ENCODE measurements at places on chromosomes 2 and 18.

GRCh38 chr2:222468346-222468745 is 44.0 kb downstream of the SGPP2 start:
- no peak for DNase-seq

DNA sequence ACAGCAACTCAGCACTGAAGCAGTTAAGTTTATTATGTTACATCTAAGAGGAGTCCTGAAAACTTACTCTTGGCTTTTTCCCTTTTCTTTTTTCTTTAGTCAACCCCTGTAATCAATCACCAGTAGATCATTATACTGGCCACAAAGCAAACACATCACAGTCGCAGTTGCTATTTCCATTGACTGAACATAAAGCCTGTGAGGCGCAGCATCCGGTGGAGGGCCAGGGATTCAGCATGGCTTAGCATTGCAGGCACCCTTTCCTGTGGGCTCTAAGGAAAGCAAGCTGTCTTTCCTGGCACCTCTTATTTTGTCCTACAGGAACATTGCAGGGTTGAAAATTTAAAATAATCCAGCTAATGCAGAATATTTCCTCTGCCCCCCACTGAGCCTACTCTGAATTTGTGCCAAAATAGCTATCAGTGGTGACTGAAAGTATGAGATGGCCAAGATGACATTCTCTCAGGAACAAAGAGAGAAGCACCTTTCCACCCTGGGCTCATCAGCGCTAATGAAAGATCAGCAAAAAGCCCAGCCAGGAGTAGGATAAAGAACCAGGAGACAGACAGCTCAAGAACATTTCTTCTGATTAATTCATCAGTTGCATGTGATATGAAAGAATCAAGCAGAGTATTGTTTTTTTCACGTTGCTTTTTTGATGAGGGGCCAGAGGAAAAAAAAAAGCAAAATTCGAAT is 85.3 kb upstream of the SULT1C3 start:
- no peak for DNase-seq

- DNase-seq = no peak
These were observed 222.9 kb downstream of the EIPR1 start for GRCh38 chr2:3154700-3155099.

DNA sequence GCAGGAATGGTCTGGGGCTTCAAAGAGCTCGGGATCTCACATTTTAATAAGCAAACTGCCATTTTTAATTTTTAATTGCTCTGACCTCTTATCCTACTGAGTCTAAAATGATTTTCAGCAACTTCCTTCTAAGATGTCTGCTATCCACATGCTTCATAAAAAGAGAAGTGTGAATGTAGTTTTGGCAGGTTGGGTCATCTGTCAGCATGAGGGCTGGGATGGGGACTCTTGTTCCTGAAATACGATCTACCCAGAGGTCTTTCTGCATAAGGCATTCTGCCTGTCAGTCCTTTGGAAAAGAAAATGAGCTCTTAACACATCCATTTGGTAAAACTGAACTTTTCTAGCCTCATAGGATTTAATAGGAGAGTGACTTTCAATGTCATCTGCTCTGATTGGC is 252.8 kb upstream of the APCDD1 start:
- DNase-seq = no peak

- DNase-seq = no peak
These were observed 1.1 kb downstream of the UXS1 start for GRCh38 chr2:106192752-106193689.

- DNase-seq = no peak
These were observed 172.7 kb downstream of the HRH4 start for GRCh38 chr18:24633121-24633520.

- DNase-seq = no peak
These were observed 280.6 kb downstream of the ZEB2 start for GRCh38 chr2:144239306-144239705.

DNA sequence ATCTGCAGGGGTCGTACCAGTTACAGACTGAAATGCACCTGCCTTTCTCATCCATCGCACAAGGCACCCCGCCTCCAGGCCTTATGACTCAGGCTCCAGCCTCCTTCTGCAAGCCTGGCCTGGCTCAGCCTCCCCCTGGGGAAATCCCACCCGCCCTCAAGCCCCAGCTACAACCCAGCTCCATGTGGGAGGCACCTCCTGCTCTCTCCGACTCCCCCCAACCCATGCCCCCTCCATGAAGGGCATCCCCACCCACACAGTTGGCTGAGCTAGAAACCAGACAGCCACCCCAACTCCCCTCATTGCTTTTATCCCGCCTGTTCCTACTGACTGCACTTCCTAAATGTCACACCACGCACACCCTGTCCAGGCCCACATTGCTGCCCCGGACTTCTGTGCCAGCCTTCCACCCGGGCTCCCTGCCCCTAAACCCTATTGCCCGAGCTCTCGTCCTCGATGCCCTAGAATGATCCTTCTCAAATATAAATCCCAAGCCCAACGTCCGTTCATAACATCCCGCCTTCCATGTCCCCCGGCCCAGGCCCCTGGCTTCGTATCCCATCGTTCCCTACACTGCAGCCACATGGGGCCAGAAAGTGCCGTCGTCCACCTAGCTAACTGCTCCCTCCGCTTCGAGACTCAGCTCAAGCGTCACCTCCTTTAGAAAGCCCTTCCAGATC is 9.9 kb downstream of the DNMT3A start:
- DNase-seq = no peak

DNA sequence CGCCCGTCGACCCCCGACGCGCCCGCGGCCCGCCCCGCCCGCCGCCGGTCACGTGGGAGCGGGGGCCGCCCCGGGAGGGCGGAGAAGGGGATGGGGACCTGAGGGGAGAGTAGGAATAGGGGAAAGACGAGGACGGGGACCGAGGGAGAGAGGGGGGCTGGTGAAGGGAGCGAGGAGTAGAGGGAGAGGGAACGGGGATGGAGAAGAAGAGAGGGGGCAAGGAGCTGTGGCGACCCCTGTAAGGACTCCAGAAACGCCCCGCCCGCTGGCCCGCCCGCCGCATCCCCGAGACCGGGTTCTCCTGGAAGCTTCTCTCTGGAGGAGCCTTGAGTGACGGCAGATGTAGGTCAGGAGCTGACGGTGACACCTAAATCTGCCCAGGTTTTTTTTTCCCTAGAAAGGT is 615 bp downstream of the ADNP2 start:
- DNase-seq = no peak

DNA sequence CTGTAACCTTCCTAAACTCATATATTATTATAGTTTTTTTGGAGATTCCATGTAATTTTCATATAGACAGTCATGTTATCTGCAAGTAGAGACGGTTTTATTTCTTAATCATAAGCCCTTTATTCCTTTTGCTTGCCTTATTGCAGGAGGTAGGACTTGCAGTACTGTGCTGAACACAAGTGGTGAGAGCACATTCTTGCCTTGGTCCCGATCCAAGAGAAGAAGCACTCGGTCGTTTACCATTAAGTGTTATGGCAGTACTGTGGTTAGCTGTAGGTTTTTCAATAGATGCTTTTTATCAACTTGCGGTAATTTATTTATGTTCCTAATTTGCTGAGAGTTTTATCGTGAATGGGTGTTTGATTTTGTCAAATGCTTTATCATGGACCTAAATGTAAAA is 305.7 kb downstream of the DYSF start:
- no peak for DNase-seq

GRCh38 chr2:152557273-152557888 is 159.9 kb downstream of the PRPF40A start:
- DNase-seq = no peak

DNA sequence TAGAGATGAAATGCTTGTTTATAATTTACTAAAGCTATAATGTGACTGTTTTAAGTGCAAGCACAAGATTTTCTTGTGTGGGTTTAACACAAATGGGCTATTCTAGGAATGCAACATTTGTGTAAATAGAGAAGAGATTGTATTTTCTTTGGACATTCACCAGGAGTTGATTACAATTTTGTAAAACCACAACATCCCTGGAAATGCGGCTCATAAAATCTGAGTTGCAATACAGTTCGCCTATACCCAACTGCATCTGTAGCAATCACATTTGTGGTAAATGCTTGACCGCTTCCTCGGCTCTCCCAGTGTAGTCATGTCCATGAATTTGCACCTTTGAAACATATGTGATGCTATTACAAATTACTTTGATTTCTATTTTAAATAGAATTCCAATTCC is 348.7 kb upstream of the CDH20 start:
- no peak for DNase-seq

DNA sequence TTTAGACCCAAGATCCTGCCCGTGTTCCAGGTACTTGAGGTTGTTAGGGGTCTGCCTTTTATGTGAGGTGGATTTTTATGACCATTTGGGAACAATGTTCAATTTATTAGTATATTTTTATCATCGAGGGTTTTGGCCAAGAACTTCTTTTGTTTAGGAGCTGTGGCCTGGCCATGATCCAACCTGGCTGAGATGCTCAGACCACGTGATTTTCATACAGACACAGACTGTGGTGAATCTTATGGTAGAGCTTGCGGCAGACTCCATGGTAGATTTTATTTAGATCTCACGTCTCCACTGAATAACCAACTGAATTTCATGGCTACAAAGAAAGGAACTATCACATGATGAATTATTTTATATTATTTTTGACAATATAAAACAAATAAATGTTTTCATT is 405.5 kb upstream of the VWC2L start:
- DNase-seq = no peak

GRCh38 chr2:24011250-24012104 is 1.6 kb downstream of the MFSD2B start:
- DNase-seq = no peak

DNA sequence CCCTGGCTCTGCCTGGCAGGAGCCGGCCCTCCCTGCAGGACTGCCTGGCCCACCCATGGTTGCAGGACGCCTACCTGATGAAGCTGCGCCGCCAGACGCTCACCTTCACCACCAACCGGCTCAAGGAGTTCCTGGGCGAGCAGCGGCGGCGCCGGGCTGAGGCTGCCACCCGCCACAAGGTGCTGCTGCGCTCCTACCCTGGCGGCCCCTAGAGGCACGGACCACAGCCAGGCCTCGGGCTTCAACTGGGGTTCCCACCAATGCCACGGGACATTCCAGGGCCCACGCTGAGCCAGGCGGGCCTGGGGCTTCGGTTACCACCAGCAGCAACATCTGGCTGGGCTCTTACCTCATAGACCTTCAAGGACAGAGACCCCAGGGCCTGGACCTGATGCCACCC is 6.1 kb upstream of the GMPPA start:
- no peak for DNase-seq

DNA sequence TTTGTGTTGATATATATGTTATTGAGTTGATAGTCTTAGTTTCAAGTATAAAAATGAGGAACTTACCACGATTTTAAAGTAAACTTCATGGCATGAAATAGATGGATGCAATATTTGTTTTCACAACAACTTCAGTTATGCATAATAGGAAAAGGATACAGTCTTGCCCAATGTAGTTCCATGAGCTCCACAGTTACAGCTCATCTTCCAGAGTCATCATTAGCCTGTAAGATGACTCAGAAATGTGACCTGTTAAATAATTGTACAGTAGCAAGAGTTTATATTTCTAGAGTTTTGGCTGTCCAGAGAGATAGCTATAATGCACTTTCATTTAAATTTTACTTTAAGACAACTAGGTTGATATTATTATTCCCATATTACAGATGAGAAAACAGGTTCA is 80.9 kb upstream of the ARHGAP28 start:
- no peak for DNase-seq

- DNase-seq = no peak
These were observed 63.5 kb downstream of the TXNL1 start for GRCh38 chr18:56574861-56575260.

DNA sequence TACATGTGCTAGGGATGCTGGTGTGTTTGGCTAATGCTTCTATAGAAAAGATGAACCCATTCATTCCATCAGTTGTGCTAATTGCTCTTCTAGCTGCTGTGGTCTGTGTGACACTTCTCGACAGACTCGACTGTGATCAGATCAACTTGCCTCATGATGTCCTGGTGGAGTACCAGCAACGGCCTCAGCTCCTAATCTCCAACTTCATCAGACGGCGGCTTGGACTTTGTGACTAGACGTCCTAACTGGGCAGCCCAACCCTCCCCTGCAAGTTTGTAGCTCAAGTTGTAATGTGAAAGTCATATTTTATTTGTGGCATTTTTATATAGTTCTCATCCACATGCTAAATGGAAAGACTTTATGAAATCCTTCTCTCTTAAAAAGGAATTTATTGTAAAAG is 33.0 kb downstream of the UPP2 start:
- DNase-seq = no peak

GRCh38 chr2:7777668-7778067 is 860.5 kb downstream of the RNF144A start:
- DNase-seq = no peak

DNA sequence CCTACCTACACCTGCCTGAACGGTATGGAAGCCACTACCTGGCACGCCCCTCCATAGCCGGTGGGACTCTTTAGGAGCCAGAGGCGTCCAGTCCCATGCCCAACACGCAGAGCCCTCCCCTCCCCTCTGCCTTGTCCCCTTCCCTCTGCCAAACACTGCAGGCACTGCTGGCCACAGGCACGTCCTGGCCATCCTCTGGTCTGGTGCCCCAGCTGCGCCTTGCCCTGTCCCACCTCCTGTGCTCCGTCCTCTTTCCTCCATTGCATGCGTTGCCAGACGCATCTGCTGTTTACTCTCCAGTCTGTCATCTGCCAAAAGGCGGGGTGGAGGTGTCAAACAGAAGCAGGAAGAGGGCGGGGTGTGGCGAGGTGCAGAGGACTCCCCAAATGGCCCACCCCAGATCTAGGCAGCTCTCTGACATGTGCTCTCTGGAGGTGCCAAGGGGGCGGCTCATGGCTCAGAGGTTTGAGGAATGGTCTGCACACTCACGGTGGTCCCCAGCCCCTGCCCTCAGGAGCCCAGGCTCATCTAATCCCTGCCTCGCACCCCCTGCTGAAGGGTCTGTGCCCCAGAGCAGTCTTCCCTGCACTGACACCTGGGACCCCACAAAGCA is 45.1 kb downstream of the HS6ST1 start:
- no peak for DNase-seq

DNA sequence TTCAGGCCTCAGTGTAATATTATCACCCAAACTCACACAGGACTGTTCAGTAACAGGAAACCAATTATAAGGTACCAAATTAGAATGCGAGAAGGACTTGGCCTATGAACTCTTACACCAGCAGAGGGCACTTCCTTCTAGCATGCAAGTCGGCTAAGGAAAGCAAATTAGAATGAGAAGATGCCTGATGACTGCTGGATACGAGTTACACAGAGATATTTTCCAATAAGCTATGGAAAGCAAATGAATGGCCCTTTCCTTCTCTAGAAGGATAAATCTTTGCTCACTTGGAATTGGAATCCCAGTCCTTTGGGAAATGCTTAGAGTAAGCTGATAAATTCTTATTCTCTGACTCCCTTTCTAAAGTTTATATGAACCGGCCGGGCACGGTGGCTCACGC is 109.8 kb downstream of the AP1S3 start:
- no peak for DNase-seq

GRCh38 chr2:213286161-213286560 is 1.9 kb downstream of the SPAG16 start:
- no peak for DNase-seq

DNA sequence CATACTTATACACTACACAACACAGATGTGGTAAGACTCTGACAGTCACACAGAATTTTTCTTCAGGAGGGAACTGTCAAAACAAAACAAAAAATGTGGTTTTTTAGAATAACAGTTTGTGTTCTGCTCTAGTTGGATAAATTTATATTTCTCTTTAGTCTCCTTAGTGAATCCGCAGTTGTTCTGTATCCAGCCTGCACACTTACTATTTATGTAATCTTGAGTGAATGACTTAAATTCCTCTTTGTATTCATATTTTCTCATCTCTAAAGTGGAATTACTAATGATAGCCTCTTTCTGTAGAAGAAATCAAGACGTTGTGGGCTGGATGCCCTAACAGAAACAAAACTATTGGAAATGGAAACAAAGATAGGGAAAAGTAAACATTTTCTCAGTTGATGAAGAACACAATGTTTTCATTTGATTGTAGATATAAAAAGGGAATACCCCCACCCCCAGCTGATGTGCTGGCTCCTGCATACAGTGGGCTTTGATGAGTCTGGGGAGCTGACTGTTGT is 375.2 kb downstream of the TRIB2 start:
- no peak for DNase-seq

All from right atrium auricular region (tissue), 2 donors.